ENCODE measurements at places on chromosomes 11 and 22.

GRCh38 chr22:31659246-31659645, 2.8 kb downstream of the PISD start:
- no peak for DNase-seq

- no peak for DNase-seq
These were observed at the start of gene AMPD3 for GRCh38 chr11:10454878-10455631. TSS of gene AMPD3 (plus strand) at chr11:10455264. CDS start at chr11:10461520, 6,256 bp downstream.

DNA sequence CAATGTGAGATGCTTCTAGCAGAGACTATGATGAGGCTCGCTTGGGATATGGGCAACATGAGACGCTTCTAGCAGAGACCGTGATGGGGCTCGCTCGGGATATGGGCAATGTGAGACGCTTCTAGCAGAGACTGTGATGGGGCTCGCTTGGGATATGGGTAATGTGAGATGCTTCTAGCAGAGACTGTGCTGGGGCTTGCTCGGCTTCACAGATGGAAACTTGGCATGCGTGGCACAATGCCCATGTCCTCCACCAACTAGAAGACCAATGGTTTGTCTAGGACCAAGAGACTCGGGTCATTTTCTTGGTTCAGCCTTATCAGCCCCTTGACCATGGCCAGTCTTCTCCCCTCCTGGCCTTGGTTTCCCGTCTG, 7.1 kb downstream of the MYEOV start:
- no peak for DNase-seq

GRCh38 chr11:2368178-2368850, 8.8 kb upstream of the CD81 start:
- DNase-seq = no peak

- no peak for DNase-seq
These were observed 51.2 kb downstream of the PTPRJ start for GRCh38 chr11:48031602-48032001.

GRCh38 chr11:119580081-119580480, 148.9 kb downstream of the NECTIN1 start:
- DNase-seq = no peak

Measured in stimulated activated CD8-positive, alpha-beta memory T cell treated with anti-CD3 and anti-CD28 coated beads, Interleukin-7, amount 100 ng/mL, for 24 hours (primary cell).